ENCODE measurements at places on chromosomes 11 and 22. TPM values are rescaled to one million over a fixed set of nuclear protein-coding genes. Genes with fewer than 3 reads are reported as not detected.

Gene SMIM38
- total RNA-seq, result 2.1 TPM

Gene IFITM10
- 2.2 TPM for total RNA-seq

Gene NTM
- total RNA-seq, result 3.9 TPM

Gene PIH1D2
- total RNA-seq, result 1.9 TPM

Gene CECR2
- total RNA-seq, result 14.1 TPM

Gene OTOG
- total RNA-seq, result 1.8 TPM

Gene OR4X1
- total RNA-seq, result not detected

Gene NAV2
- 67.7 TPM for total RNA-seq

Gene EHF
- total RNA-seq, result 1.0 TPM

Gene MUC2
- 0.04 TPM for total RNA-seq

Gene MS4A12
- total RNA-seq, result not detected

Gene OR4C15
- total RNA-seq, result not detected

Gene GAB4
- total RNA-seq, result not detected

Gene UPB1
- total RNA-seq, result 1.5 TPM

Gene PRG3
- total RNA-seq, result not detected

Gene AQP11
- 1.9 TPM for total RNA-seq

Gene PRAME
- not detected for total RNA-seq

Gene GLYAT
- not detected for total RNA-seq

Gene FAM180B
- 0.36 TPM for total RNA-seq
